Naive thymus-derived CD4-positive, alpha-beta T cell (primary cell): ENCODE measurements at places on chromosomes 11 and 22. TPM values are rescaled to one million over a fixed set of nuclear protein-coding genes. Genes with fewer than 3 reads are reported as not detected.

SYT8 gene
- total RNA-seq, result not detected

DNA sequence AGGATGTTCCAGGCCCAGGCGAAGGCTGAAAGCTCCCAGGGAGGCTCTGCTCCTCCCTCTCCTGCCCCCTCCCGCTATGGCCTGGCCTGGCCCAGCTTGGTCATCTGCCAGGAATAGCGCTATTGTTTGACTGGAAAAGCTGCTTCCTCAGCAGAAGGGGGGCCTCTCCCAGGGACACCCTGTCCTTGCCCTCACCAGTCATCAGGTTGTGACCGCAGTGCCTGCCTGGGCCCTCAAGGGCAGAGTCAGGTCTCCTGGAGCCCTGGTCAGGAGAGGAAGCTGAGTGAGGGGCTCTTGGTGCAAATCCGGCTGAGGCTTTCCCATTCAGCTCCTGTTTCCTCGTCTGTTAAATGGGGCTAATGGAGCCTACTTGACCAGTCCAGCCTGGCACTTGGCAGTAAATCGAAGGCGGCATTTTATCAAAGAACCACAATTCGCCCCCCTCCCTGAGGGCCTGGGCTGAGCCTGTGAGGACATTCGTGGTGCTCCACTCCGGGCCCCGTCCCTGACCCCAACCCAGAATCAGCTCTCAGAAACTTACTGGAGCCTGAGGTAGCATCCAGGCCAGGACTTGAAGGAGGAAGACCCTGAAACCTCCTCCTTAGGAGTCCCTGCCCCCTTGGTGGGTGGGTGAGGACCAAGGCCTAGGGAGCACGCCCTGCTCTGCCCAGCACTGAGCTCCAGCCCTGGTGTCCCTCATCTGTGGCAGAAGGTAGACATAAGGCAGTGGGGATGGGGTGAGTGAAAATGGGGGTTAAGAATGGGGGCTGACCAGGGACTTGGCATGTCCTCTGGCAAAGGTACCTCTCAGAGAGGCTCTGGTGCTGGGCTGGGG lies 2.0 kb upstream of the CASTOR1 start:
- DNase-seq, result no peak

- no peak for DNase-seq
Measured at GRCh38 chr11:67442504-67443404, 522 bp downstream of the CORO1B start.

DNA sequence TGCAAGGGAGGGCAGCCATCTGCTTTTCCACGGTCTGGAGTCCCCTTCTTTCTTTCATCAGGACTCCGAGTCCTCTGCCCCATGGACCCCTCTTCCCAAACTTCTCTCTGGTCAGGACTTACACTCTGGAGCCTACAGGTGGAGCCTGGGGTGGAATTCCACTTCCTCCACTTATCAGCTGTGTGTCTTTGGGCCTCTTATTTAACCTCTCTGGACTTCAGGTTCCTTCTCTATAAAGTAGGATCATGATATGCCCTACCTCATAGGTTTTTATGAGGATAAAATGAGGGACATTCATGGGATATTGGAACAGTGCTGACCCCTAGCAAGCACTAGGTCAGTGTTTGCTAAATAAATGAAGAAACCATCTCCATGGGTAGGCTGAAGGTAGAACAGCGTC lies 1.7 kb downstream of the LINC01488 start:
- no peak for DNase-seq

PAFAH1B2 gene
- total RNA-seq, result 55.8 and 61.6 TPM in 2 replicates

DNA sequence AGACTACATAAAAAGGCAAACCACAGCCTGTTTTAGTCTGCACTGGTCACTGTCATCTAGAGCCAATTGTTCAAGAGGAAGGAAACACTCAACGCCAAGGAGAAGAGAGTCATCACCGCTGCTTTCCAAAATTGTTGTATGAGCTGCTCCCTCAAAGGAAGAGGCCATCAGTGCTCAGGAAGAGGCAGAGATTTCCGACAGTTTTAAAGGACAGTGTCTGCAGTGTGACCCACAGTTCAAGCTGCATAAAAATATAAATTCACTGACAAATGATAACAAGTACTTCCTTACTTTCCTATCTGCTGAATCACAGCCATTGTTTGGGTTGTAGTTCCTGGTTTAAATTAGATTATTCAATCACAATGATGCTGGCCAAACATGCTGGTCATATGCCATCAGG lies 16.4 kb downstream of the PRCP start:
- DNase-seq, result no peak

- DNase-seq, result no peak
Measured at GRCh38 chr11:126140201-126140925, 71.1 kb downstream of the RPUSD4 start.

DNA sequence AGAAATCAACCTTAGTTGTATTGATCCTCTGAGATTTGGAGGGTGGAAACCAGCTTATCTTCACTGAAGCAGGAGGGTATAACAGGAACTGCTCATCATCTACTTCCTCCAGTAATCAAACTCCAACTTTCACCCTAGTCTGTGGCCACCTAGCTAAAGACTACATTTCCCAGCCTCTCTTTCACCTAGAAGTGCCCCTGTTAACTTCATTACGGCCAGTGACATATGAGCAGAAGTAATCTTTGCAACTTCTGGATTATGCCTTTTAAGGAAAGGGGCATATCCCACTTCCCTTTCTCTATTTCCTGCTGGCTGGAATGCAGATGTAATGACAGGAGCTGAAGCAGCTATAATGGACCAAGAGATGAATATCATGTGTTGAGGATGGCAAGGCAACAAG lies 7.6 kb upstream of the VPS37C start:
- no peak for DNase-seq
